Stimulated activated CD4-positive, alpha-beta T cell treated with anti-CD3 and anti-CD28 coated beads, Interleukin-4, amount 100 ng/mL, for 24 hours (primary cell): ENCODE measurements at places on chromosomes 2 and 18.

GRCh38 chr2:74053959-74054715, 69.4 kb downstream of the TET3 start:
- no peak for DNase-seq

- DNase-seq: no peak
Measured at GRCh38 chr18:74264303-74265020, 27.3 kb downstream of the CYB5A start.

DNA sequence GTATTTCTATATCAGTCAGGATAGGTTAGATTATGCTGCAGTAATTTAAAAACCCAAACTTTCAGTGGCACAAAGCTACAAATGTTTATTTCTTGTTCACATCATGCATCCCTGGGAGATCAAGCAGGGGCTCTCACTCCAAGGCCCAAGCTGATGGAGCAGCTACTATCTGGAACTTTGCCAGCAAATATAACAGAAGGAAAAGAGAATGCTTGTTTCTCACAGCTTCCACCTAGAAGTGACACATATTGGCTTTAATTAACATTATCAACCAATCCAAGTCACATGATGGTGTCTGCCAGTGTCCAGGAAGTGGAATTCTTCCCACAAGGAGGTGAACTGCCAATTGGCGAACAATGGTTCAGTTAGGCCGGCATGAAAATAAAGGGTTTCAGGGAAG, 306.9 kb downstream of the BCL11A start:
- DNase-seq: no peak

GRCh38 chr18:11655606-11655932, 33.5 kb upstream of the GNAL start:
- no peak for DNase-seq

DNA sequence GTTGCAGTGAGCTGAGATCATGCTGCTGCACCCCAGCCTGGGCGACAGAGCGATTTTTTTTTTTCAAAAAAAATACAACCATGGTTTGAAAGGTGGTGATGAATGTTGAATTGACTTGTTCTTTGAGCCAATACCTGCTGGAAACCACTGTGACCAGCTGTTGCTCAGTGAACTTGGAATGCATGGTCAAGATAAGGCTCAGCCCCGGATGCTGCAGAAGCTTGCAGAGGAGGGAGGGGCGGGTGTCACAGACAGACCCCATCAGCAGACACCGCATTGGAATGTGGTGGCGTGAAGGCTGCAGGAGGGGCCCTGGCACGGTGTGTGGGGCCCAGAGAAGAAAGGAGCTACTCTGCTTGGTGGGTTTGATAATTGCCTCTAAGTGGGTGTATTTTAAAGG, 91.6 kb downstream of the ITGB1BP1 start:
- DNase-seq: no peak

- no peak for DNase-seq
Measured at GRCh38 chr2:15800495-15801329, 139.6 kb upstream of the MYCN start.

DNA sequence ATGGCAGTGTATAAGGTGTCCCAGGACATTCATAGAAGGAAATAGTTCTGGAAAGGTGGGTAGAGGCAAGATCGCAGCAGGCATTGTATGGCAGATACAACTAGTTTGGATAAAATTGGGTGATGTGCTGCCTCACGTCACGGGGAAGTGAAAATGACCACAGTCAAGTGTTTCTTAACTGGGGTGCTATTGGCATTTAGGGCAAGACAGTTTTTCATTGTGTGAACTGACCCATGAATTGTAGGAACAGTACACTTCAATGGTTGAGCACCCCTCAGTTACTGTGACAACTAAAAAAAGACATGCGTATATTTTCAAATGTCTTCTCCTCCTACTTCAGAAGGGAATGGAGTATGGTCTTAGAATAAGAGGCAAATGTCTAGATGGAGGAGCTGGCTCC, 22.3 kb upstream of the CYRIA start:
- no peak for DNase-seq
